ENCODE measurements at places on chromosomes 16 and 17. TPM values are rescaled to one million over a fixed set of nuclear protein-coding genes. Genes with fewer than 3 reads are reported as not detected.

GRCh38 chr17:78678222-78678557, 101.0 kb upstream of the DNAH17 start:
- no peaks in the 10 kb centered on the region for H3K27me3 ChIP-seq
- H3K27ac ChIP-seq, result no peak overlapping the region
- DNase-seq, result no peak
- peaks cover 2% of the 10 kb centered on the region for H3K4me1 ChIP-seq
- H3K36me3 ChIP-seq, result peaks cover 75% of the 10 kb centered on the region
- H3K4me3 ChIP-seq, result no peak overlapping the region

- no peak for DNase-seq
- H3K4me3 ChIP-seq, result no peak overlapping the region
- no peaks in the 10 kb centered on the region for H3K36me3 ChIP-seq
- no peak overlapping the region for H3K27ac ChIP-seq
- H3K4me1 ChIP-seq, result no peaks in the 10 kb centered on the region
Measured at GRCh38 chr16:83494459-83494858, 313.3 kb upstream of the HSBP1 start.

- no peak overlapping the region for H3K4me3 ChIP-seq
- H3K27me3 ChIP-seq, result no peaks in the 10 kb centered on the region
- DNase-seq, result no peak
Measured at GRCh38 chr17:61307905-61308886, 91.4 kb upstream of the TBX2 start.

DNA sequence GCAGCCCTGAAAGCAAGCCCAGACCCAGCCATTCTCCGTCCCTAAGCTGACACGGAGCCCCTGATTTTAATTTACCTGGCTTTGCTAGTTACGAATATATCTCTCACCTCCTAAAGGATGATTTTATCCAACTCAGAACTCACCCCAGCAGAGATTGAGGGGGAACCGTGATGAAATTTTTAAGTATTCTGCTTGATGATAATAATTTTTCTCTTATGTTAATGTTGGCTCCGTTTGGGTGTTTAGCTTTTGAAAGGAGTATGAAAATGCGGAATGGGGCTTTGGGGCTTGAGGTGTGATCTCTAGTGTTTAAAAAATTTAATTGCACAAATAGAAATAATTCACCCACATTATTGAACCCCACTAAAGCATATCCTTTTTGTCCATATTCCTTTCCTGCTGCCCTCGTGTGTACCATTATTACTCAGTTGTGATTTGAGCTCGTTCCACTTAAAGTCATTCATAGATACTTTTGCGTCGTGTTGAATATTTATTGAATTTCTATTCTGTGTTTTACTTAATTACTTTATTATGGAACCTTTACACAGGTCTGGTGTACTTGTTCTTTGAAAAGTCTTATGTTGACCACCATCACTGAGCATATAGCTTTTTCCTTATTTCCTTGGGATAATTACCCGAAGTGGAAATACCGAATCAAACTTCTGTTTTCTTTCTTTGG, 775 bp downstream of the PRPSAP2 start:
- DNase-seq, result no peak
- H3K4me3 ChIP-seq, result peak overlapping the region; percentile 83
- peaks cover 48% of the 10 kb centered on the region for H3K4me1 ChIP-seq
- no peaks in the 10 kb centered on the region for H3K27me3 ChIP-seq

- no peak overlapping the region for H3K4me3 ChIP-seq
- H3K4me1 ChIP-seq, result no peaks in the 10 kb centered on the region
- H3K27ac ChIP-seq, result no peak overlapping the region
- DNase-seq, result no peak
- no peaks in the 10 kb centered on the region for H3K36me3 ChIP-seq
- no peaks in the 10 kb centered on the region for H3K27me3 ChIP-seq
Measured at GRCh38 chr16:51888534-51888933, 658.4 kb downstream of the TOX3 start.

Gene NOS2
- 0.05 TPM for total RNA-seq

Gene CDK3
- total RNA-seq, result 7.4 TPM

All from activated CD4-positive, alpha-beta T cell treated with anti-CD3 and anti-CD28 coated beads, Interleukin-2, amount 10 ng/mL, durations not matched to agents 24 days and 14 days (primary cell).